ENCODE measurements at places on chromosomes 1 and 21.
A peak's percentile ranks its signal among the peaks of the same experiment; 100 is the strongest.

DNA sequence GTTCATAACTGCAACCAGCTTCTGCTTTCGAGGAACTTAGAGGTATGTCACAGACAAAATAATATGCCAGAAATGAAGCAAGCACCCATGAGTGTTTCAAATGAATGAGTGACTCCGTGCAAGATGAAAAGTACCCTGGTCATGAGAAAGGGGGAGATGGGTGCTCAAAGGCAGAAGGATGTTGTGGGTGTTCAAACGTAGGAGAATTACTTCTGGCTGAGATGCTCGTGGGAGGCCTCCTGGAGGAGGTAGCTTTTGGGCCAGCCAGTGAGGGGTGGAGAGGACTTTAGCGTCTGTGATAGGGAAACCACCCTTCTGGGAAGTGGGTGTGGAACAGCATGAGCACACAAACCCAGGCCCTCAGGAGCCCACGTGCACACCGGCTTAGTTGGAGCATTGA is 113.8 kb downstream of the SYF2 start:
- no peak for DNase-seq

DNA sequence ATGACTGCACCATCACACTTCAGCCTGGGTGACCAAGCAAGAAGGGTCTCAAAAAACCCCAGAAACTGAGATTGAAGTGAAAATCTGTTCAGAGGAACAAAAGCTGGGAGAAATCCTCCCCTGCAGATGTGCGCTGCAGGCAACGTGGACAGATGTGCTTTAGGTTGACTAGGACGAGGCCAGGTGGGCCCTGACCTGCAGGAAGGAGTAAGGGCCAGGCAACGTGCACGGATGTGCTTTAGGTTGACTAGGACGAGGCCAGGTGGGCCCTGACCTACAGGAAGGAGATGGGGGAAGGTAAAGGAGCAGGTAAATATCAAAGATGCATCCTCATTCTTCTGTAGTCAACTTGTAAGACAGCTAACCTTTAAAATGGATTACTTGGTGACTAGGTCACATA is 2.5 kb upstream of the KRTAP12-1 start:
- DNase-seq: no peak

- DNase-seq: no peak
Observed at GRCh38 chr1:206691604-206692003, 6.9 kb downstream of the MAPKAPK2 start.

- DNase-seq: no peak
Observed at GRCh38 chr1:91123773-91124172, 101.9 kb upstream of the ZNF644 start.

DNA sequence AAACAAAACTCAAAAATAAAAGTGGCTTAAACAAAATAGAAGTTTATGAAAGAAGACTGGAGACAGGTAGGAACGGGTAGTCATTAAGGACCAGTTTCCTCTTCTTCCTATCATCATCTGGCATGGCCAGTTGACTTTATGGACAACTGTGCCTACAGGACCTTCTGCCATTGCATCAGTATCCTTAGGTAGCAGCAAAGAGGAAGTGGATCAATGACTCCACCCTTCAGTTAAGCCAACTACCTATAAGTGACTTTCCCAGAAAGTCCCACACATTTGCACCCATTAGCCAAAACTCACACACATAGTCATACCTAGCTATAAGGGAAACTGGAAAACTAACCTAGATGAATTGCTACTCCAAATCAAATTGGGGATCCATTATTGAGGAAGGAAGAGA is 51.7 kb downstream of the RASAL2 start:
- no peak for DNase-seq

DNA sequence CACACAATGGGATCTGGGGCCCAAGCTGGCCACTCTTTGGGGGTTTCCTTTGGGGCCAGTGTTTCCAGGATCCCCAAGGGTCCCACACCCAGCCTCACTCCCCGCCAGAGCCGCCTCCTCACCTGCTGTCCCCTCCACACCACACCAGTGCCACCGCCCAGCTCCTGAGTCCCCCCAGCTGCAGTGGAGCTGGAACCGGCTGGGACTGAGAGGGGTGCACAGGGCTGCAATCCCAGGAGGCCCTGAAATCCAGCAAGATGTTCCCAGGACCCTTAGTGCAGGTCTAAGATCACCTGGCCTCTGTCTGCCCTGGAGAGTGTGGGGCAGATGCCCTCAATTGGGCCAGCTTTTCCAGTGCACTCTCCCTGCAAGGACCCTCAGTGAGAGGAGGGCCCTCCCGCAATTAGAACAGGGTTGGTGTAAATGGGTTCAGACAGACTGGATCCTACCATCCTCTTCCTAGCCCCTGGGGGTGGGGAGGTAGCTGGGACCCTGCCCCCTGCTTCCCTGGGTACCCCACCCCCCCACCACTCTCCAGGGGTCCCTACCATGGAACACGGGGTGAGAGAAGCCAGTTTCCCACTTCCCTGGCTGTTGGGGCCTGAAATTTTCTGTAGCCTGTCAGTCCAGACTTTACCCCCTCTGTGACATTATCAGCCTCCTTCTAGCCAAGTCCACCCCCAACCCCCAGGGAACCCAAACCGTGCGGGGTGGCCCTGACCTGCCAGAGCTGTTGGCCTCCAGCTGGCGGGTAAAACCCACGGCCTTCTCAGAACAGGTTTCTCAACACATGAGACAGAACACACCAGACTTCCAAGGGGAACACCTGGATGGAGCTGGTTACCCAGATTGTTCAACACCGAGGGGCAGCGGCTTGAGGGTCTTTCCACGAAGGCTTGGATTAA is 7.0 kb downstream of the KRTAP10-12 start:
- no peak for DNase-seq

DNA sequence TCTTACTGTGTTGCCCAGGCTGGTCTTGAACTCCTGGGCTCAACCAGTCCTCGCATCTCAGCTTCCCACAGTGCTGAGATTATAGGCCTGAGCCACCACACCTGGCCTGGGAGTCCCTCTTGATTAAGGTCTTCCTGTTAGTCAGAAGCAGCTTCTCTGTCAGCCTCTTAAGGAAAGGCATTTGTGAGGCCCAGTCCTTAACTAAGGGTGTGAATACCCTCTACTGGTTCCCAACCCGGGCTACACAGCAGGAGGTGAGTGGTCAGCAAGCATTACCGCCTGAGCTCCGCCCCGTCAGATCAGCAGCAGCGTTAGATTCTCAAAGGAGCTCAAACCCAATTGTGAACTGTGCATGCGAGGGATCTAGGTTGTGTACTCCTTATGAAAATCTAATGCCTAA is 117.2 kb downstream of the DYRK1A start:
- no peak for DNase-seq

- DNase-seq: no peak
Observed at GRCh38 chr1:173134800-173135199, 72.3 kb downstream of the TNFSF4 start.

- DNase-seq: no peak
Observed at GRCh38 chr21:17460094-17460493, 52.7 kb upstream of the CXADR start.

- DNase-seq: no peak
Observed at GRCh38 chr1:89754518-89754917, 66.3 kb upstream of the LRRC8D start.

GRCh38 chr1:177944016-177944949 is 25.6 kb downstream of the SEC16B start:
- no peak for DNase-seq

DNA sequence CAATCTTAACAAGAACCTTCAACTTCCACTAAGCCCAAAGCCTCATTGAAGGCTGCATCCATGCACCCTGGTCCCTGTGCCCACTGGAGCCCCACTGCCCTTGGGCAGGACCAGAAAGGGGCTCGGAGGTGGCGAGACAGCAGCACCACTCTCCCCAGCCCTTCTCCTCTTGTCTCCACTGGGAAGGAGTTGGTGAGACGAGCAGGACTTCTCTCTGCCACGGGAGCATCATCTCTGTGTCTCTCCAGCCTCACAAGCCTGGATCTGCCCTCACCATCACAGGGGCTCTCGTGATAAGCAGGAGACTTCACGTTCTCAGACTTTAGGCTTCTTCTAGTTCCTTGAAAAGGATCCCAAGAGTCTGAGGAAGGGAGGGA is 7.2 kb upstream of the ETV3L start:
- no peak for DNase-seq

DNA sequence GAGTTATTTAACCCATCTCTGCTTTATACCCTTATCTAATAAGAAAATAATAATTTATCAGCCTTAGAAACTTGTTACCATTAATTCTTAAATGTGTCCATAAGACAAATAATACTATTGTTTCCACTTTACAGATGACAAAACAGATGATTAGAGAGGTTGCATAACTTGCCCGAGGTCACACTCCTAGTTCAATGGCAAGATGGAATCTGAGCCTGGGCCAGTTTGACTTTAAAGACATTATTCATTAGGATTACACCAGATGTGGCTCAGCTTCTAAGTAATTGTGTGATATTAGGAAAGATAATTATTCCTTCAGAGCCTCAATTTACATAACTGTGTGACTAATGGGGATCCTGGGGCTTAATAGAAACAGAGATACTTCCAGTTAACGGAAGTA is 42.3 kb upstream of the KCNK2 start:
- no peak for DNase-seq

- no peak for DNase-seq
Observed at GRCh38 chr1:78678324-78678723, 28.7 kb downstream of the IFI44 start.

GRCh38 chr1:58159434-58159830 is 387.1 kb downstream of the OMA1 start:
- DNase-seq: no peak

GRCh38 chr1:9239622-9240401 is 5.2 kb downstream of the H6PD start:
- no peak for DNase-seq

DNA sequence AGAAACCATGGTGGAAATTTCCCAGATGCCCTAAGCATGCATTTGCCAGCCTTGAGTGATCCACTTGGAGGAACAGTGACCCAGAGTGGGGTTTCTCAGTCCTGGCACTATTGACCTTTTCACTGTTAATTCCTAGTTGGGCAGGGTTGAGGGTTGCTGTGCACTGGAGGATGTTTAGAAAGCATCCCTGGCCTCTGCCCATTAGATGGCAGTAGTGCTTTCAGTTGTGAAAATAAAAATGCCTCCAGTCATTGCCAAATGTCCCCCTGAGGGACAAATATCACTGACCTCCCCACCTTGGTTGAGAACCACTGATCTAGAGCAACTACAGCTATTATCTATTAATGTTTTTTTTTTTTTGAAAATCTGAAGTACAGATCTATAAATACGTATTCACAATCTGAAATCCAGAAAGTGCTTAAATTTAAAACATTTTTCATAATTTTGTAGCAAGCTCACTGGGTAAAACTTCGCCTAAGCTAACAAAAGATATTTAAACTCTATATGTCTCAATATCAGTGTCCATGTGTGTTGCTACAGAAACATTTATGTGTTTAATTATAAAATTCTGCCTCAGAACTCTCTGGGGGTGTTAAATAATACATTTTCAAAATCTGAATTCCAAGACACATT is 27.3 kb downstream of the F3 start:
- peak; percentile 18 for DNase-seq

Data from progenitor cell of endocrine pancreas (in vitro differentiated cells).